SW 1271 (cell line): ENCODE measurements at places on chromosomes 7 and 10.

GRCh38 chr10:77849039-77849664 lies 77.4 kb downstream of the DLG5 start:
- DNase-seq, result no peak

DNA sequence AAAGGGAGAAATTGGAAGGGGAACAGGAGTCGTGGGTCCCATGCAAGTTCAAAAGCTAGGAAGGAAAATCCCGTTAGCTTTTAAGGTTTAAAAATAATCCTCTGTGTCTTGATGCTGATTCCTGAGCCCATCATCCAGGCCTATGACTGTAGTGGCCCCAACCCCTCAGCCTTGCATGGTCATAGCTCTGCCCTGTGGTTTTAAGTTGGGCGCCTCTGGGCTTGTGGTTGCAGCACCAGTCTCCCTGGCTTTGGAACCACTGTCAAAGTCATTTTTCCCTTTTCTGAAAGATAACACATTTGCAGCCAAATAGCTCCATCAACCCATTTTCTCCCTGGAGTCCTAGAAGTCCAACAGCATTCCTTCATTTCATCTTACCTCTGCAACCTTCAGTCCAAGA lies 13.6 kb downstream of the TMEM236 start:
- no peak for DNase-seq

GRCh38 chr10:78815702-78816334 lies 252.9 kb upstream of the ZMIZ1 start:
- DNase-seq, result no peak

DNA sequence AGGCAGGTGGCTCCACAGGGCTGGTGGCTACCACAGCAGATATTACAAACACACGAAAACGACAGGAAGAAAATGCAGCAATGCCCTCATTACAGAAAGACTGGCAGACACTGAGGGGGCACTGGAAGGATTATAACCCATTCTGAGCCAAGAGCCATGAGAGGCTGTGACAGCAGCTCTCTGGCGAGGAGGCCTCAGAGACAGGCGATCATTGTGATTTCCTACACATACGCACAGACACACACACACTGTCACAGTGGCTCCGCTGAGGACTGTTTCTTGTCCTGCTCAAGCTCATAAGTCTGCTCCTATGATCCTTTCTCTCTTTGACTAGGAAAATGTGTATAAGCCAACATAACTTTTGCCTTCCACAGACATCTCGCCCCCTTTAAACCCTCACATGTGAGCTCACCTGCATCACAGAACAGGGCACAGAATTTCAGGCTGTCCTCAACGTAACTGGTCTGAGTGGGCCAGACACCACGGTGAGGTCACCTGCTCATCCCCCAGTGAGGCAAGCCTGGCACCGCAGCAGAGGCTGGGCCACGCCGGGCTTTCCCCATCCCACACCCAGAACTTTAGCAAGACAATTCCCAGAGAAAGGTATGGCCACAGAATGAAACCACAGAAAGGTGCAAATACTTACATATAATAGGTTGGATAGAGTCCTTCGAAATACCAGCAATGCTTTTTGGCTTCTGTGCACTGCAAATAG lies 51.7 kb downstream of the VOPP1 start:
- no peak for DNase-seq

- no peak for DNase-seq
These were observed 189.5 kb downstream of the DIP2C start for GRCh38 chr10:499991-500390.
